RPMI7951 (cell line): ENCODE measurements at places on chromosomes 13 and 19.

DNA sequence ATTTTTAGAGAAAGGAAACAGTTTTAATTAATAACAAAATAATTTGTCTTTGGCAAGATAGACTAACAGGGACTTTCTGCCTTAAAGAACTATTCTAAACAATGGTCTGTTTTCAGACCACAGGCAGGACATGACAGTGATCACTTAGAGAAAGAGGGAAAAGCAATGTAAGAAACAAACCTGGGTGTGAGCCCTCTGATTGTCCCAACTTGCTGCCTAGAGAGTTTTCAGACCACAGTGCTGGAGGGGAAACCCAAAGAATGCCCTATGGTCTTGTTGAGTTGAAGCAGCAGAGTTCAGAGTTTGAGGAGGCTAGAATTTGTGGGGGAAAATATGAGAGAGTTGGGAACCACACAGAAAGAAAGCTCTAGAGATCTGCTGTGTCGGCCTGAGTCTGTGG lies 38.1 kb downstream of the DGKH start:
- no peak for DNase-seq

- DNase-seq = peak; percentile 28
Measured at GRCh38 chr19:23802290-23802689, 43.6 kb upstream of the ZNF681 start.

DNA sequence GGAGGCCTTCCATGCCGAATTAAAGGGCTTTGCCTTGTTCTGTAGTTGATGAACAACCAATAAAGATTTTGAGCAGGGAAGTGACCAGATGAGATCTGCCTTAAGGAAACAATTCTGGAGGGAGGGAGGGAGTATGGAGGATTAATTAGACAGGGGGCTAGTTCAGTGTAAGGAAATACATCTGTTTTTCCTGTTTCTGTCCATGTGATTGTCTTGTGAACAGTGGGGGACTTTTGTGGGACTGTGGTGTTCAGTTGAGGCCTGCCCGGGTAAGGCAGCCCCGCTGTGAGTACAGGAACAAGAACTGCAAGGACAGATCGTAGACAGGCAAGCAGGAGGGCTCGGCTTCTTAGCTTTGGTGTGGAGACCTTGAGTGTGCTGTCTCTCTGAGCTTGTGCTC lies 59.0 kb downstream of the DGKH start:
- no peak for DNase-seq

GRCh38 chr13:97574926-97575325 lies 141.0 kb downstream of the RAP2A start:
- no peak for DNase-seq

GRCh38 chr19:7348587-7349230 lies at the start of gene ARHGEF18:
Gene ARHGEF18, plus strand, starts transcription at chr19:7348937. Its CDS starts 13,954 bp downstream, at chr19:7362891.
- no peak for DNase-seq

DNA sequence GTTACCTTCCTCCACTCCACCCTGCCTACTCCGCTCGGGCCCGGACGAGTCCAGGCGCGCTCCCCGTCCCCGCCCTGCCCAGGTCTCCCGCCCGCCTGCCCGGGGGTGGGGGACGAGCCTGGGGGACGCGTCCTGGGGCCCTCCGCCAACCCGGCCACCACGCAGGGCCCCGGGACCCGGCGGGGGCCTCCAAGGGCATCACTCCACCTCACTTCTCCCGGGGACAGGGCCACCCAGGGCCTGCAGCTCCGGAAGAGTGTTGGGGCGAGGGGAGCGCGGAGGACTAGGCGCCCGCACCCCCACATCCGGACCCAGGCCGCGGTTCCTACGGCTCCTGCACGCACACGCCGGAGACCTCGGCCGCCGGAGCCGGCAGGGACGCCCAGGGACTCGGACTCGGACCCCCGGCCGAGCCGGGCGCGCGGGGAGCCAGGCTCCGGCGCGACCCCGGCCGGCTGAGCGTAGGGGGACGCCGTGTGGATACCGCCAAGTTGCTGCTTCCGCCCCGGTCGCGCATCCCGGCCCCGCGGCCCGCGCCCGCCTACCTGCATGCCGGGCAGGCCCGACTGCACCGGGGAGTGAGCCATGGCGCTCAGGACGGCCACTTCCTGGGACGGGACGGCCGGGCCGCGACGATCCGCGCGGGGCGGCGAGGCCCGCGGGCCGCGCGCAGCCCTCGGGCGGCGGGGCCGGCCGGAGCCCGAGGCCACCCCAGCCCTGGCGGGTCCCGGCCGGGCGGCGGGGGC lies 534 bp downstream of the STK24 start:
- DNase-seq = peak; percentile 24

DNA sequence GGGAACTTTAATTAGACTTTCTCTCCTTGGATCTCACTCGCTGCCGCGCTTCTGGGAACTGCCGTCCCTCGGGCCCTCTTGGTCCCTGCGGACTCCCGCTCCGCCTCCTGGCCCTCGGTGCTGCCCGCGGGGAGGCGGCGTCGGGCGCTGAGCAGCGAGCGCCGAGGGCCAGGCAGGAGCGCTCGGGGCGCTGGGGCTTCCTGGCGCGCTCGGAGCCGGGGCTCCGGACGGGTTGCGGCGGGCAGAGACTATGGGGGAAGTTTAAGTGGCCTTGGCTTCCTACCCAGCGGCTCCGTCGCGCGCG lies 704 bp downstream of the CHST8 start:
- DNase-seq = no peak

DNA sequence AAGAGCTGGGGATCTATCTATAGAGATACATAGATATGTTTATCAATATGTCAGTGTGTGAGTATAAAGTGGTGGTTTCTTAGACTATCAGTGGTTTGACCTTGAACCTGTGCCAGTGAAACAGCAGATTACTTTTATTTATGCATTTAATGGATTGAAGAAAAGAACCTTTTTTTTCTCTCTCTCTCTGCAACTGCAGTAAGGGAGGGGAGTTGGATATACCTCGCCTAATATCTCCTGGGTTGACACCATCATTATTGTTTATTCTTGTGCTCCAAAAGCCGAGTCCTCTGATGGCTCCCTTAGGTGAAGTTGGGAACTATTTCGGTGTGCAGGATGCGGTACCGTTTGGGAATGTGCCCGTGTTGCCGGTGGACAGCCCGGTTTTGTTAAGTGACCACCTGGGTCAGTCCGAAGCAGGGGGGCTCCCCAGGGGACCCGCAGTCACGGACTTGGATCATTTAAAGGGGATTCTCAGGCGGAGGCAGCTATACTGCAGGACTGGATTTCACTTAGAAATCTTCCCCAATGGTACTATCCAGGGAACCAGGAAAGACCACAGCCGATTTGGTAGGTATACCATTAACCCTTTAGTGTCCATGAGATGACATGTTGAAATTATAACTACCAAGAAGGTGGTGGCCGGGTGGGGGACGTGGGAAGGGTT lies 880 bp downstream of the FGF9 start:
- no peak for DNase-seq

GRCh38 chr13:79602936-79603335 lies 122.0 kb downstream of the NDFIP2 start:
- no peak for DNase-seq

- no peak for DNase-seq
Measured at GRCh38 chr13:105514401-105514800, 1021.1 kb downstream of the EFNB2 start.

DNA sequence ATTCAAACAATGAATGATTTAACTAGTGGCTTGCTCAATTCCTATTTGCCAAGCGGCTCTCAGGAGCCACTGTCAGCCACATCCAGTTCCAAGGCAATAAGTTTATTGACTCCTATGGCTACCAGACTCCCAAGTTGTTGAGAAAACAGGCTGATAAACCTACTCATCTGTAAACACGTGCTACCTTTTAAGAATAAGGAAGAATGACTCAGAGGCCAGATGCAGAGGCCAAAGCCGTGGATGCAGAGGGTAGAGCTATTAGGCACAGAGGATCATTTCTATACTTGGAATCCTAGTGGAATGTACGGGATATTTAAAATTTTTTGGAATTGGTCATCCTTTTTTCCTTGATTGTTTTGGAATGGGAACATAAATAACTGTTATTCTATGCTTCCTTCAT lies 1921.1 kb downstream of the OLFM4 start:
- DNase-seq = peak; percentile 22

GRCh38 chr19:54574051-54574450 lies 461 bp downstream of the LILRA2 start:
- DNase-seq = no peak

GRCh38 chr19:16330806-16331690 lies 6.4 kb downstream of the KLF2 start:
- no peak for DNase-seq

- DNase-seq = peak; percentile 57
Measured at GRCh38 chr19:29596885-29597525, 9.1 kb upstream of the POP4 start.

DNA sequence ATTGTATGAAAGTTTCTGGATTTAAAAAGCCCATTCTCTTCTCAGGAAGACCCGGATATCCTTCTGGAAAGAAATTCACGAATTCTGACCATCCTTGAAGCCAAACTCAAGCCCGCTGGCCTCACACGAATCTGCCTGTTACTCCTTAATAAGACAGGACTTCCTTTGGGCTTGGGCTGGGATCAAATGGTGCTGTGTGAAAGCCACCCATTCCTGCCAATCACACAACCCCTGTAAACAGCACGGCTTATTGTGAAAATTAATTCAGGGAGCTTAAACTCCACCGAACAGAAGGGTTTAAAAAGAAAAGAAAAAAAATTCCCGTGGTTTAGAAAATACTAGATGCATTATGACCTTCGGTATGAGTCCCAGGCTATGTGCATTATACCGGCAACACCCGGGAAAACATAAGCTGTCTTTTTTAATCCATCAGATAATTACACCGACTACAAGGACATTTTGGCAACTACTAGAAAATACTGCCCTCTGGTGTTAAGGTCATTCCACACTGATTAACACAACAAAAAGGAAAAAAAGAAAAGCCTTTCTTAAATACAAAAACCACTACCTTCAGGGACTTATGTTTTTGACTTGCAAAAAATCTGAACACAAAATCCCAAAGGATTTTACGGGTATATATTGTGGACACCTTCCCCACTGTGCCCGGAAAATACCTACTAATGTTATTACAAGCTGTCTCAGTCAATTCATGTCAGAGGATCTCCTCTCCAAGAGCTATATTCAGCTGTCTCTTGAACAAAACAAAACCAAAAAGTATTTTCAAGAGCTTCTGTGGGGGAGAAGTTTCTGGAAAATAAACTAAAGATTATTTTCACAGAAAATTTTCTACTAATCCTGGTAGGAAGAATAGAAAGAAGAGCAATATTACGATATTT lies 76.0 kb upstream of the LSM14A start:
- DNase-seq = peak; percentile 61

- no peak for DNase-seq
Measured at GRCh38 chr13:19169991-19170390, 11.6 kb downstream of the TUBA3C start.

GRCh38 chr13:75803164-75803611 lies 167.1 kb downstream of the LMO7 start:
- no peak for DNase-seq

- DNase-seq = no peak
Measured at GRCh38 chr13:112904436-112904960, 64.5 kb upstream of the MCF2L start.
